ENCODE measurements at places on chromosomes 6 and 20.
A peak's percentile ranks its signal among the peaks of the same experiment; 100 is the strongest.

DNA sequence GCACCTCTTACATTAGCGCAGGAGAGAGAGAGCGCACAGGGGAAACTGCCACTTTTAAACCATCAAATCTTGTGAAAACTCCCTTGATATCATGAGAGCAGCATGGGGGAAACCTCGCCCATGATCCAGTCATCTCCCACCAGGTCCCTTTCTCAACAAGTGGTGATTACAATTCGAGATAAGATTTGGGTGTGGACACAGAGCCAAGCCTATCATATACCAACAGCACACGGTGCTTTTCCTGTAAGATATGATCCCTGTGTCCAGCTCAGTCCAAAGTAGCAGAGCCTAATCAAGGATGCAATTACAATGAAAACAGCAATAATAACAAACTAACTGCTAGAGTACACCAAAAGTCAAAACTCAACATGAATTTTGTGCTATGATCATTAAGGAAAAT is 148.7 kb upstream of the TCF21 start:
- DNase-seq = no peak

DNA sequence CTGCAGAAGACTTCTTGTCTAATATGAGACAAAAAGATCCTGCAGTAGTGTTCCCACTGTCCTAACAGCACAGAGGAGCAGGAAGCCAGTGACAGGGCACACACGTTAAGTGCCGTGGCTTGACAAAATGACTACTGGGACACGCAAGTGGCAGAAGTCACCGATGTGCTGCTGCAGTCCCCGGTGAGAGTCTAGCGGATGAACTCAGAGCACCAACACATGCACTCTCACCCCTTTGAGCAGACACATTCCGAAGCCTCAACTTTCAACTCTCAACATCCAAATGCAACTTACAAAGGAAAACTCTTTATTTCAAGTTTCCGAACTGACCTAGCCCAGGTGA is 898 bp downstream of the LAMA4 start:
- DNase-seq = no peak

GRCh38 chr6:20879526-20879925 is 345.3 kb downstream of the CDKAL1 start:
- no peak for DNase-seq

DNA sequence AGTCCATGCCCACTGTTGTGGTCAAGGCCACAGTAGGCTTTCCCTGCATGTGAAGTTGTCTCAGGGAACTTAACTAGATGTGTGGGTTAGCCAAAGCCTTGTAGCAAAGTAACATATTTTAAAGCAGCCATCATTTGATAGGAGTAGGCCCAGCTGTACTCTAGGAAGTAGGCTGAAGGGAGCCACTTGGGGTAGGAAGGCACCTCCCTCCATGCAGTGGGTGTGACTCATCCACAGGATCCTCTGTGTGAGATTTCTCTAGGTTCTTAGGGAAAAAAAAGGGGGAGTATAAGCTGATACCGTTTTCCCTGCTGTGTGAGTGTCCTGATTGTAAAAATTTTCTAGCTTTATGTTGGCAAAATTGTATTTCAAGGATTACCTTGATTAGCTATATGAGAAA is 44.7 kb downstream of the VAPB start:
- DNase-seq = peak; percentile 31

DNA sequence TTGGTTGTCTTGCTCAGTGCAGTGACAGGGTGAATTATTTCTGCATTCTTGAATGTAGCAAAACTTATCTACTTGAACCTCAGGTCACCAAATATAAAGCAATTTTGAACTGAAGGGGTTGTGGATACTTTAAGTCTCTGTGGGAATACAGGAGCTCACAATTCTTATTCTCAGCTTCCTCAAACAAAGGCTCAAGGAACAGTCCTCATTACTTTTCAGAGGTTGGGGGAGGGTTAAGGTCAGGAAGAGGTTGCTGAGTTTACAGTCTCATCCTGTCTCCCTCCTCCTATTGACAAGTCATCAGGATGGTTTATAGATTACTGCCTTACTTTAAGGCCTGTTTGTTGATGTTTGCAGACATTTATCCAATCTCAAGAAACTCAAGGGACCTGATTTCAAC is 143.6 kb upstream of the SPACA1 start:
- no peak for DNase-seq

GRCh38 chr6:49519660-49520059 is 19.9 kb downstream of the GLYATL3 start:
- no peak for DNase-seq

DNA sequence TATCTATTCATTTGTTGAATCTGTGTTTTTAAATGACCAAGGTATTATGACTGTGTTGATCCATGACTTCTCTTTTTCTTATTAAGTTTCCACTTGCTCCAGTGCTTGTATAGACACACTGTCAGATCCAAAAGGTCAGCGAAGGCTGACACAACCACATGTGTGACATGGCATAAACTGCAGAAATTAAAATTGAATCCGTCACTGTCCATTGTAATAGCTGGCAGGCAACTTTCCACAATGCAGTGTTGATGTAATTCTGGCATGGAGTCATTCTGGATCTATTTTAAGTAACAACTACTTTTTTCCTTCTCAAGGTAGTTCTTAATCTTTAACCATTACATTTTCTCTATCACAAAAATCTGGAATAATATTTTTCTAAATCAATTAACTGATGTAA is 145.3 kb downstream of the AIG1 start:
- no peak for DNase-seq

DNA sequence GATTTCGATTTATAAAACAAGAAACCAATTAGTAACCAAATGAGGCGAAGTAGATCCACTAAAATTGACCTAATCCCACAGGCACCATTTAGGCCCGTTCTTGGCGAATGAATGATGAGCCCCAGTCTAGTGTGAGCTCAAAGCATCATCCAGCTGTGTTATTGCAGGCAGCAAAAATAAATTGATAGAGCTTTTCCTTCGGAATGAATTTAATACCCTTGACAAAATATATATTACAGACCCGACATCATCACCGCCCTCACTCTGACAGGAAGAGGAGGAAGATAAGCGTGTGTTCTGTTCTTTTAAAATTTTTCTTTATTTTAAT is 7.8 kb downstream of the SIM1 start:
- no peak for DNase-seq

DNA sequence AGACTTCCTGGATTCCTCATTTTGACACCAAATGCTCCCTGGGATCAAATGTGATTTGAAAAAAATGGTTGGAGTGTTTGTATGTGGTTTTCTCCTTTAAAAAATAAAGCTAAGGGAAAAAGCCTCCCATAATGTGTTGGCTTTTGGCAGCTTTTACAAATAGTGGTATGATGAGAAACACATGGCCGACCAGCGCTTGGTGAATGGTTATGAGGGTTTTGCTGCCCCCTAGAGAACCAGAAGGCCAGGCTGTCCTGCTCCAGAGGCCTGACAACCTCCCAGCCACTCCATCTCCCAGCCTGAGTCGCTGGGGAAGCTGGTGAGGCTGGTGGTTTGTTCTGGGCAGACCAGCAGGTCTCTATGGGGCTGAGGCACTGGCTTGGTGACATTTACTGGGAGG is 69.3 kb downstream of the CLIC5 start:
- peak; percentile 68 for DNase-seq

- DNase-seq = no peak
Measured at GRCh38 chr6:14638906-14639761, 521.6 kb downstream of the CD83 start.

DNA sequence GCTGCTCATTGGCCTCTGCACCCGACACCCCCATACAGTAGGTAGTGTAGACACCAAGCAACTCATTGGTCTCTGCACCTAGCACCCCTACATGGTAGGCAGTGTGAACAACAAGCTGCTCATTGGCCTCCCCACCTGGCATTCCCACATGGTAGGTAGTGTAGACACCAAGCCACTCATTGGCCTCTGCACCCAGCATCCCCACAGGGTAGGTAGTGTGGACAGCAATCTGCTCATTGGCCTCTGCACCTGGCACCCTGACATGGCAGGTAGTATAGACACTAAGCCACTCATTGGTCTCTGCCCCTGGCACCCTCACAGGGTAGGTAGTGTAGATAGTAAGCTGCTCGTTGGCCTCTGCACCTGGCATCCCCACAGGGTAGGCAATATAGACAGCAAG is 226.0 kb downstream of the SLC24A3 start:
- DNase-seq = no peak

GRCh38 chr6:117613920-117614560 is 11.7 kb upstream of the GOPC start:
- no peak for DNase-seq

DNA sequence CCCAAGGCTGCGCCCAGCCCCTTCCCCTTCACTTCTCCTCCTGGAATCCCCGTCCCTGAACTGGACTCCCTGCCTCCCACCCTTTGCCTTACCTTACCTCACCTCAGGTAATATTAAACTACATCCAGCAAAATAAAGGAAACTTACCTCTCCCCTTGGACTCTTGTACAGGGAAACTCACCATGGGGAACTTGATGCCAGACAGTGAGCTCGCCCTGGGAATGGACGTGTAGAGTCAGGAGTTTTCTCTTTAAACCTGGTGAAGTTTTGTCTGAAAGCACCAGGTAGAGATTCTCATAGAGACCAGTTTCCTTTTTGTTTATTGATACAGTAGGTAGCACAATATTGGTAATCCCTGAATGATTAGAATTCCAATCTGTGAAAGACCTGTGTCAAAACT is 544 bp upstream of the HLA-C start:
- no peak for DNase-seq

DNA sequence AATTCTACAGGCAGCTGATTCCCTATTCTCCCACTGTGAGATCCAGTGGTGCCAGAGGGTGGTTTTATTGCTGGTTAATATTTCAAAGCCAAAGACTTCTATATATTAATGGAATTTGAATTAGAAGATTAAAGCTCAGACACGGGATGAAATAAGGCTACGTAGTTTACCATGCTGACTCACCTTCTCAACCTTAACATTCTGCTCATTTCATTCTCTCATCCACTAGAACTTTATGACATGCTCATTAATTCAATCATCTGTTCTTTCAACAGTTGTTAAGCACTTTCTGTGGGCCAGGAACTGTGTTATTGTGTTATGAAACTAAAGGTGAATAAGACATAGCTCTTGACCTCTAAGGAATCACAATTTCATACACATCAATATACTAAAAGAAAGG is 456.9 kb upstream of the MAP3K7 start:
- DNase-seq = no peak

GRCh38 chr20:24241466-24241865 is 228.0 kb upstream of the SYNDIG1 start:
- DNase-seq = no peak

DNA sequence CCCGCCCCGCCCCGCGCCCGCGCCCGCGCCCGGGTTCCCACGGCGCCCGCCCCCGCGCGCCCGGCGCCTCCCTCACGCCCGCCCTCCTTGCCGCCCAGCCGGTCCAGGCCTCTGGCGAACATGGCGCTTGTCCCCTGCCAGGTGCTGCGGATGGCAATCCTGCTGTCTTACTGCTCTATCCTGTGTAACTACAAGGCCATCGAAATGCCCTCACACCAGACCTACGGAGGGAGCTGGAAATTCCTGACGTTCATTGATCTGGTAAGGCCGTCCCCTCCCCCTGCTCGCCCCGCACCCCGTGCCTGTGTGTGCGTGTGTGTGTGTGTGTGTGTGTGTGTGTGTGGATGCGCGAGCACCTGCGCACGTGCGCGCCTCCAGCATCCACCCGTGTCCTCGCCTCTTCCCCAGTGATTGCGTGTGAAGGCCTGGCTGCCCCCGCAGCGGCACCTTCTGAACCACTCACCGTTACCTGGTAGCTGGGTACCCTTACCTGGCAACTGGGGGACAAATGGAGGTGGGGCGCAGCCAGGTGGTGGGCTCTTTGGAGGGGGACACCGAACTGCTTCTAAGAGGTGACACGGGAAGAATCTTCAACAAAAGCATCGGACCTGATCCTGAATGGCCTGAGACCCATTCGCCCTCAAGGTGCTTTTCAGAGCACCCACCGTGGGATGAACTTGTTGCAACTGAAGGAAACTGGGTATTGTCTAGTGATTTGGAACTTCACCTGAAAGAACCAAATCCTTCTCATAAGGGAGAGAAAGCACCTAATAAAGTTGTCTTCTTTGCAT is at the start of gene AIG1:
Gene AIG1 (plus strand): TSS at position 84 of the 791 bp plus-strand sequence. CDS start 37 bp downstream, at position 121.
- DNase-seq = no peak

All from GM04503 (cell line).